Stimulated activated naive B cell treated with anti-CD40 and anti-IgM and Interleukin-4, amounts not matched to agents 10 μg/mL and 1 μg/mL and 100 μg/mL, for 72 hours (primary cell): ENCODE measurements at places on chromosomes 7 and 10.

GRCh38 chr7:144516729-144517525, 113.4 kb upstream of the NOBOX start:
- no peak for DNase-seq

- no peak for DNase-seq
These were observed 754.2 kb downstream of the GRID1 start for GRCh38 chr10:85612378-85612775.

DNA sequence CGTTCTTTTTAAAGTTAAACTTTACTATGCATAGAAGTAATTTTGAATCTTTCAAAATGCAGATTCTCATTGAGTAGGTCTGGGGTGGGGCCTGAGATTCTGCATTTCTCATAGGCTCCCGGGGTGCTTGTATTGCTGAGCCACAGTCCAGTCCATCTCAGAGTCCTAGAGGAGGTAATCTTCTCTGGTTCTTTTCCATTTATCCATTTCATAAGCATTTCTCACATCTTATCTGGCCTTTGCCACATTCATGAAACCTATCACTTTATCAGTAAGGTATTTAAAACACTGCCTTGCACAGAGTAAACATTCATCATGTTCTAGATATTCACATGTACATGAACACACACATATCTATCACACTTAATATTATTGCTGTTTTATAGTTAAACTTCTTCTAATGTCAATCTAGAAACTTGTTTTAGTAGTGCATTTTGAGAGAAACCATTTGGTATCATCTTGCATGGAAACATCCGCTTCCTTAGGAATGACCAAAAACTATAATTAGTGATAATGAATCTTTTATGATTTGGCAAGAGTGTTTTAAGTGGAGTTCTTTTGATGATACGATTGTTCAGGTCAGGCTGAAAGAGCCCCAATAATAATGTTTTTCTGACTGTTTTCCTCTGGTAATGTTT, 12.0 kb downstream of the GNAI1 start:
- DNase-seq, result no peak

GRCh38 chr7:131166066-131166465, 161.6 kb upstream of the MKLN1 start:
- DNase-seq, result no peak

DNA sequence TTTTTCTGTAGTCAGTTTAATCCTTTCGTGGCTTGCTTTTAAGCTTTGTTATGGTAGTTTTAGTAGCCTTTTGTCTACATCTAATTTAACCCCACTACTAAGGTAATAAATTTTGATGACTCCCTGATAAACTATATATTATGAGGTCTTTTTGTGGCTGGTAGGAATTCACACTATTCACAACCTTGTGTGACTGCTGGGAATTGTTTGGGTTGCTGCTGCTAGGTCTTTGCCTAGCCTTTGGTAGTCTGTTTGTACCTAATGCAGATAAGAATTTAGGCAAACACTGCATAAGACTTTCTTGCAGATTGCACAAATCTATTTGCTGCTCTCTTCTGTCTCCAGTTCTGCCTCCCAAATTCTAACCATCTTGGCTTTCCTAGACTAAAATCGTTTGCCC, 58.3 kb downstream of the SHOC2 start:
- no peak for DNase-seq

DNA sequence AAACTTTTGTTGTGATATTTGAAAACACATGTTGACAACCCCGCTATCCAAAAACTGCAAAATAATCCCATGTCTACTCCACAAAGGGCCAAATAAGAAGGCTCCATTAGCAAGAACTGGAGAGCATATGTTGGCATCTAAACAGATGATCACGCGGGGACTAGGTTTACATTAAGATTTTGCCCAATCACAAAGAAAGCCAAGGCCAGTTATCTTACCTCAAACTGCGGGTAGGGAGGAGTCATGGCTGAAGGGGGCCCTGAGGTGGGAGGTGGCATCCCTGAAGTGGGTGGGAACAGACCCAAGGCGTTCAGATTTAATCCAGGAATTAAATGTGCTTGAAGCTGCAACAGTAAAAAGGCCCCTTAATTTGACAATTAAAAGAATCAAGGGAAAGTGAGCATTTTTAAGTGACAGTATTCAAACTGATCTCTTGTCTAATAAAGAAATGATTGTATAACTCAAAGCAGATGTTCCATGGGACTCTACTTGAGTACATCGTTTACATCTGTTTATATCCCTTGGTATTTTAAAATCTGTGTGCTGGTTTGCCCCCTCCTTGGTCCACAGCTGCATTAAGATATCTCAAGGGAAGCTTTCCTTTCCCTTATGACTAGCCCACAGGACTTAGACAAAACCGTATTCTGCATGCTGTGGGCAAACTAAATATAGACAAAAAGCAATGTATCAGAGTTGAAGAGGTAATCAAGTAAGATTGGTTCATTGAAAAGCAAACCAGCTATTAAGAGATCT, 42.9 kb downstream of the MALSU1 start:
- DNase-seq, result no peak

DNA sequence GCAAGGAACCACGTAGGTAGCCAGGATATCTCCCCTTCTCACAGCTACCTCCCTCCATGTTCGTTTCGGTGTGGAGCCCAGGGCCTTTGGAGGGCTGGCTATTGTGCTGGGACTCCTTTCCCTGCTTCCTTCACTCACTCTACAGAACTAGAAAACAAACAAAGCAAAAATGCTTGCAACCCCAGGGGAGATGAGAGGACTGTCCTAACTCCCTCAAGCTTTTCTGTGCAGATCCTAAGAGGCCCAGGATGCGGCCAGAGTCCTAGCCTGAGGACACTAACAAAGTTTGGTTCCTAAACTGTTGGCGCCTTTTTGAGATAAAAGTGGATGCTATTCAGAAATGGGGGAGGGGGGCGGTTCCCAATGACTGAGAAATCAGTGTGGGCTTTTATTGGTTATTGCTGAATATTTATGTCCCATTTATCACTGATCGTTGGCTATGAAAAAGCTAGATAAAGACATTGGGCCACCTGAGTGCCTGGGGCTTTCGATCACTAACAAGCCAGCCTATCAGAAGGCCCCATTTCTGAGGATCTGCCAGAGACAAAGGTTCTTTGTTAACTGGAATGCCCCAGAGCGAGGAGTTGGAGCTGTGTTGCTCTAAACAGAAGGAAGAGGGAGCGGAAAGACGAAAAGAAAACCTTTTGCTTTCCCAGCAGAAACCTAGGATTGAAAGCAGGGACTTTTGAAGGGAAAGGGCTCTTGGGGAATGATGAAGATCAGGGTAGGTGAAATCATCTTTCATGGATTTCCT, 95.2 kb upstream of the EGR2 start:
- DNase-seq, result no peak

DNA sequence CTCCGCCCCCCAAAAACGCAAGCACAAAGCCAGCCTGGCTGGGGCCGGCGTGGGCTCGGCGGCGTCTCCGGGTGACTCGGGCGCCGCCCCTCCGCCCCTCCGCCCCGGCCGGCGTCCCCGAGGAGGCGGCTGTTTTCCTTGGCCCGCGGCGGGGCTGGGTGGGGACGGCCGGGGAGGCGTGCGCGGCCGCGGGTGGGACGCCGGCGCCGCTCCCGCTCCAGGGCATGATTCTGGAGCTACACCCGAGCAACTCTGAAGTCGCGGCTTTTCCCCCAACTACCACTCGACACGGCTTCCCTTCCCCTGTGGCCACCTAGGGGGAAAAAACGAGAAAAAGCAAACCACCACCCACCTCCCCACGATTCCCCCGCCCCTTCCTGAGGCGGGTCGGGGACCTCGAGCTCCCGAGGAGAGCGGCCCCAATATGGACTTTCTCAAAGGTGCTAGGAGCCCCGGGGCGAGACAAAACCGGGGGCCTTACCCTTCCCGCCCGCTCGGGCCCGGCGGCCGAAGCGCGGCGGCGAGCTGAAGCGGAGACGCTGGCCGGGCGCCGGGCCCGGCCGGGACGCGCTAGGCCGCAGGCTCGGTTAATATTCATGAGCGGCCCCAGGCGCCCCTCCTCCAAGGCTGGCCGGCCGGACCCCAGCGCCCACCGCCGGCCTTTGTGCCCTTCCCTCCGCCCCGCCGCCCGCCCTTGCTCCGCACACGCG, 856 bp downstream of the ARHGAP21 start:
- peak; percentile 21 for DNase-seq

DNA sequence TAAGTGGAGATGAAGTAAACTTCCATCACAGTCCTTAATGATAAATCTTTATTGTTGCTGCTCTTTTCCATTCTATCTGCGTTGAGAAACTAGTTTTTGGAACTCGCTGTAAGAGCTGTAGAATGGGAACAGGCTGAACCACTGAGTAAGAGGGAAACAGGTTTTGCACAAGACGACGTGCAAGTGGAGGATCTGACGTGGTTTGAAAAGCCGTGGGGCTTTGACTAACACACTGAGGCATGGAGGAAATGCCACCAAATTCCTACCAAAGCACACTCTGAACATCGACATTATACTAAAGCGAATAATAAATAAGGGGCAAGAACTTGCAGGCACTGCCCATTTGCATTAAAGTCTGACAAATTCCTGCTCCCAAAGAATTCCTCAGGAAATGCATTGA, 160.6 kb downstream of the KLF6 start:
- no peak for DNase-seq
